ENCODE measurements at places on chromosomes 12 and 14.

DNA sequence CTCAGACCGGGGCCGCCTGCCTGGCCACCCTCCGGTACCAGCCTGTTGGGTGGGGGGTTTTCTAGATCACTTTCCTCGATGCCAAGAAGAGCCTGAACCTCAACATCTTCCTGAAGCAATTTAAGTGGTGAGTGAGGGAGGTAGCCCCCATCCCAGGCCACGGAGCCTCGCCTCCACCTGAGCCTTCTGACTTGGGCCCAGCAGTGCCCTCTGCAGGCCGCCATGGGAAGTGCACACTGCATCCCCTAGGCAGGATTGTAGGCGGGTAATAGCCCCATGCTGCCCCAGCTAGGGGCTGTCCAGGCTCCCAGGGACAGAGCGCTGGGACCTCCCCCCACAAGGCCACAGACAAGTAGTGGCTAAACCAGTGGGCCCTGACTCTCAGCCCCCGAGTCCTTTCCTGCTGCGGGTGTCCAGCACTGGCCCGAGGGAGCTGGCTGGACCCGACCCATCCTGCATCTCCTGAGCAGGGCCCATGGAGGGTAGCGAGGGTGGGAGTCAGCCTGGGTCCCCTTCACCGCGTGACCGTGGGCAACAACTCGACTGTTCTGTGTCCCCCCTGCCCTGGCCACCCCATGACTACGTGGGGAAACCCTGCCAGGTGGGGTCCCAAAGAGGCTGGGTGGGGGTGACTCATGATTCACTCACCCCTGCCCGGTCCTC lies 15.3 kb upstream of the ADSS1 start:
- no peak for DNase-seq

- DNase-seq = no peak
Observed at GRCh38 chr14:24204163-24205146, 1.0 kb upstream of the TSSK4 start.

- DNase-seq = no peak
Observed at GRCh38 chr14:60566101-60566500, 57.2 kb downstream of the SIX6 start.

GRCh38 chr14:51457843-51458562 lies 193.7 kb upstream of the FRMD6 start:
- no peak for DNase-seq

- DNase-seq = no peak
Observed at GRCh38 chr12:27191531-27191930, 52.6 kb upstream of the STK38L start.

DNA sequence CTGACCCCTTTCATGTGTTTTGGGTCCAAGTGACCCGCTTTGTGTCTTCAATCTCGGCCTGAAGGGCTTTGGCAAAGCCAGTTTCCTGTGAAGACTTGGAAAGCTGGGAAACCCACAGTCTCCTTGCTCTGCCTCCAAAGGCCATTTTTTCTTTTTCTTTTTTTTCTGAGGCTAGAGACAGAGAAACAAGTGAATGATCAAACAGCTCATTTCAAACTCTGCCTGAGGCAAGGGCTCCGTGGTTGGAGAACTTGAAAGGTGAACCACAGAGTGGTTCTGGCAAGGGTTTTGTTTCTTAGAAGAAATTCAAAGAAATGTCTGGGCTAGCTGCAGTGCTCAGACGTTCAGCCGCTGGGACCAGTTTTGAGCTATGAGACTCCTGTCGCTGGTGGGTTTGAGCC lies 62.7 kb downstream of the ERH start:
- DNase-seq = no peak

GRCh38 chr14:93101181-93101580 lies 14.5 kb downstream of the ITPK1 start:
- DNase-seq = no peak

DNA sequence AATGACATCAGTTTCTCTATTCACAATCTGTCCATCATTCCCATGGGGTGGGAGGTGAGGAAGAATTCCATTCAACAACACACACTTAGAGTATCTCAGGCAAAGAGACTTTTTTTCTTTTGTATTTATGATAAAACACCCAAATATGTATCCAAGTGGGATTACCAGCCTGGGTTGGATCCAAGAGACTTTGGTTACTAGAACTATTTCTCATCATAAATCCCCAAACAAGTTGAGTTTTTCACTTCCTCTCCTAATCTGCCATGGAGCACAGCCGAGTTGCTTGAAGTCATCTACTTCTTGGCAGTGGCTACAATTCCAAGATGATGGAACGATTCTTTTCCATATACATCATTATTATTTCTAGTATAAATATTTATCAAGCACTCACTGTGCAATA lies 209.2 kb upstream of the HMGA2 start:
- DNase-seq = no peak

DNA sequence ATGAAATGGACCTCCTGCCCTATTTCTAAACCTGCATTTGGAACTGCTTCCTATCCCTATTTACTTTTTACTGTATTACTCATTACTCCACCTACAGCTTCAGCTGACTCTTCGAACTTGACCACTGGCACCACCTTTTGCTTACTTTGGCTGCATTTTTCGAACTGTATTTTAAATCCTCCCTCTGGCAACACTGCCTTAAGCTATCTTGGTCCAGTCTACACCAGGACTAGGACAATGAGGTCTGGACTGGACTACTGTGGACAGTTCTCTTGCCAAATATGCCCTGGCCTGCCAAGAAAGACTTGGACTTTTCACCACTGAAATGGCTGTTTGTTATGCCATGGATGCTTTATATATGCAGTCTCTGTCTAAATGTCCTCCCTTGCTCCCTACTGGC lies 328.1 kb downstream of the BTG1 start:
- no peak for DNase-seq

DNA sequence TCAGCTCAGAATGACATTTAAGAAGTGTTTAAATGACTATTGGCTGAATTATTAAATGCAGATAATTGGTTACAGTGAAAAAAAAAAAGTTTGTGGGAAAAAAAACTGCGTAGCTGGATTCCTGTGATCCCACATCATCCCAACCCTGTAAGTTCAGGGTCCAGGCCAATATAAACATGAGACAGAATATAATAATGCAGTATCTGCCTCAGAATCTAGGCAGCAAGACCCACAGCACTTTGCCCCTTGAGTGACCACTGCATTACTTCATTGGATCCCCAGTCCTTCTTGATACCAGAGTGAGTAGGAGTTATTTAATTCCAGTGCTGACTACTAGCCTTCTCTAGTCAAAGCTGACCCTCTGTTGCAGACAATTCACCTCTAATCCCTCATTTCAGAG lies 272.6 kb downstream of the CCER1 start:
- DNase-seq = no peak

GRCh38 chr12:131226345-131227265 lies 272.9 kb downstream of the ADGRD1 start:
- DNase-seq = no peak

DNA sequence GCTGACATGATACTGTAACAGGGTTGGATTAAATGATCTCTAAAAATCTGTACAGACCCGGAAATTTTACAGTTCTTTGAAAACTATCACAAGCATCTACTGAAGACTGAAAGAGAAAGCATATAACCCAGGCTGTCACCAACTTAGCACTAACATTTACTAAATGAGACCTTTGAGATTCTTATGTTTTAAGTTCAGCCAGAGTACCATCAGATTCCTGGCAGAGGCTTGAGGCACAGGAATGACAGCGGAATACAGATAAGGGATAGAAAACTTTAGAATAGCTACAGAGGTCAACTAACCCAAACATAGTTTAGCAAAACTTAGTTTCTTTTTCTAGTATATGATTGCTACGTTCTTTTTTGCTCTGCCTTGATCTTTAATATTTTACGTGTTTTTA lies 91.6 kb upstream of the FERMT2 start:
- DNase-seq = no peak

GRCh38 chr14:99327050-99327449 lies 55.1 kb upstream of the BCL11B start:
- no peak for DNase-seq

GRCh38 chr14:23034498-23035302 lies at the start of gene PSMB5:
Gene PSMB5 (minus strand): TSS chr14:23034900. CDS start chr14:23034881, 19 bp downstream.
- DNase-seq = peak; percentile 95

DNA sequence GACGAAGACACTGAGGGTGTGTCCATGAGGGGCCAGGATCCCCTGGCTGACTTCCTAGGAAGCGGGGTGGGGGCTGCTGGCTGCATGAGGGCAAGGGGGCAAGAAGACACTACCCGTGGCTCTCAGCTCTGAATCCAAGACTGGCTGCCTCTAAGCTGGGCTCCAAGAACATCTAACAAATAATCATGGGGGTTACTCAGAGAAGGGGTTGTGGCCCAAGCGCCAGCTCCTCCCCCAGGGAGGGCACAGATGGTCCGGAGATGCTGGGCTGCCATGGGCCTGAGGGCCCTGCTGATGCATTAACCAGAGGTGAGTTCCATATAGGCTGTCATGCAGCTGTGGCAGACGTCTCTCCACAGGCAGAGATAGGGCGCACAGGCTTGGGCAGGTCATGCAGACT lies 14.3 kb downstream of the SYNDIG1L start:
- DNase-seq = no peak

- no peak for DNase-seq
Observed at GRCh38 chr12:93886533-93887511, 209.6 kb downstream of the CRADD start.

Measured in RWPE2 (cell line).